ENCODE measurements at places on chromosomes 5 and 9.

DNA sequence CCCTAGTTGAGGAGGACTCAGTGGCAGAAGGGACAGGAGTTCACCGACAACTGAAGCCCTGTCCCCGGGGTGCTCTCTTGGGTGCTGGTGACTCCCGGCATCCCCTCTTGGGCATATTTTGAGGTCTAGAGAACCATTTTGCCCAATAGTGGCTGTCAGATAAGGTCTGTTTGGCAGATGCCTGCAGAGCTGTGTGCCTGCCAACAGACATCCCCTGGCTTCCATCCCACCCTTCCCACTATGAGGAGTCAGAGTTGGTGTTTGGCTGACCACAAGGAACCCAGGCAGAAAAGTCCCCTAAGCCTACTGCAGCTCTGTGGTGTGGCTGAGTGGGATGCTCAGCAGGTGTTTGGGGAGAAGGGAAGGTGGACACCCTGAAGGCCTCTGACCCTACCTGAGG is 207.0 kb downstream of the AUH start:
- DNase-seq = no peak

GRCh38 chr5:67771221-67771620 is 444.3 kb upstream of the PIK3R1 start:
- no peak for DNase-seq

GRCh38 chr5:92801911-92802310 is 779.1 kb downstream of the NR2F1-AS1 start:
- no peak for DNase-seq

DNA sequence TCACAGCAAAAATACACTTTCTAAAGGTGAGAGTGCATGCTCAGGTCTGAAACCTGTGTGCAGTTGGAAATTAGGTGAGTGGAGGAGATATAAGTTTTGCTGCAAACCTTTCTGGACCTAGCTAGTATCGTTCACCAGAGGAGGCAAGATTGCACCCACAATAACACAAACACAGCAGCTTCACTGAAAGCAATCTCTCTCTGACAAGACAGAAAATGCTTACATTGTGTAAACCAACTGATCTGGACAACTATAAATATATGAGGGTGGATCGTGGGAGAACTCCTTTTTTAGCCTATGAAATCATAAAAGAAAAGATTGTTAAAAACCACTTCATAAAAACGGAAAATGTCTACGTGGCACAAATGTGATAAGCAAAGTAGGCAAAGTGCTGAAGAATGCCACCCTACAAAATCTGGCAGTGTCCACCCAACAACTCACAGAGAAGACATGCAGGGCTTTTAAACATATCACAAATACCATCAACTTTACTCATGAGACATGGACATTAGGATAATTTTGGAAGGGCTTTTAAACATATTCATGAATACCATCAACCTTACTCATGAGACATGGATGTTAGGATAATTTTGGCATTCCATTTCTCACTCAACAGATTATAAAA is 134.3 kb downstream of the CDH18 start:
- DNase-seq = no peak

- no peak for DNase-seq
Measured at GRCh38 chr9:93254806-93255493, 71.0 kb downstream of the WNK2 start.

DNA sequence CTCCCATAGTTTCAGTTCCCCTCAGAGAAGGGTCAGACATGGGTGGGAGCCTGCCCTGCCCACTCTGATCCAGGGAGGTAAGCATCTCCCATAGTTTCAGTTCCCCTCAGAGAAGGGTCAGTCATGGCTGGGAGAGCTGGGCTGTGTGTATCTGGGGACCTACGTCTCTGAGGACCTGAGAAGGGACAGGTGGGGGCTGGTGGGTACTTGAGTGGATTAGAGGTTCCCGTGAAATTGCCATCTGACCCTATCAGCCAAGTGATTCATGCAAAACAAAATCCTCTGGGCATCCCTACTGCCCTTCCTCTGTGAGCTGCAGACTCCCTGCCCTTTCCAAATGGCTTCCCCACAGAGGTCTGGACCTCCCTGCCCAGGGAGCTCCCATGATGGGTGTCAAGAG is 3.9 kb downstream of the ENHO start:
- DNase-seq = no peak

DNA sequence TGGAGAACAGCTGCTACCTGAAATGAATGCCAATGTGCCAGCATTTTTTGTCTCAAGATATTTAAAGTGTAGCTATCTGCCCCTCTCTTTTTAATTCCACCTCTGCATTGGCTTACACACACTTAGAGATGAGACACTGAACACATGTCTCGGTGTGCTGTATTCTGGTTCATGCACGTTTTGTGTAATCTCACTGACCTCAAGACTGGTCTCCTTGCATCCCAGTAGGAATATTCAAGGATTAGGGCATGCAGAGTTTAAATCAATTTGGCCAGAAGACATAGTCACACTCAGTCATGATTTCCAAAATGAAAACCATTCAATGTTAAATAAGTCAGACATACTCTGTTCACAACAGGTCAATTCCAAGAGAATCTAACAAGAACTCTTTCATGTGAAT is 561.8 kb upstream of the TUSC1 start:
- no peak for DNase-seq

DNA sequence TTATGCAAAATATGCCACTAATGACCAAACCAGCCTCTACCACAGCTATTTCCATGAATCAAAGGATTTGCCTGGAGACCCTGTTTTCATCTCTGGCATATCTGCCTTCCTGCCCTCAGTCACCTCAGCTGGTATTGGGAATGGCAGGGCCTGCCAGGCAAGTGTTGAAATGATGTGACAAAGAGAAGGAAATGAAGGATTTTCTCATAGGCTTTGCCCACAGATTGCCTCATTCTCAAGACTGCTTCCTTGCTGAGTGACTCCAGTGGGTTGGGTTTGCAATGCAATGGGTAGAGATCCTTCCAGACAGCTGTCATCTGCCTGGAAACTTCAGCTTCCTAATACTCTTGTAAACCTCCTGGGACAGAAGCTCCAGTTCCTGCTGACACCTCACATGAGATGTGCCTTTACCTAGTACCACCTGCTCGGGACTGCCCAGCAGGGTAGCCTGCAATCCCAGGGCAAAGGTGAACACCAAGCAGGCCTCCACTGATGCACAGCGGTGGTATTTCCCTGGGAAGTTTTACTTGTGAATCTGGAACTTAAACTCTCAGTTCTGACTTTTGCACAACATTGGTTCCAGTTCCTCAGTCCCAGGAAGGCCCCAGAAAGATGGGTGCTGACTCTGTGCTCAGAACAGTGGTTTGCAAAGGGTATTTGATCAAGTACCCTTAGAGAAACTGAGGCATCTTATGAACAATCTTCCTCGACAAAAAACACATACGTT is 64.8 kb upstream of the SLC1A1 start:
- DNase-seq = no peak
